ENCODE measurements at places on chromosomes 13 and 19.
A peak's percentile ranks its signal among the peaks of the same experiment; 100 is the strongest.

GRCh38 chr19:15173746-15174404 lies 26.9 kb downstream of the NOTCH3 start:
- no peak for DNase-seq

DNA sequence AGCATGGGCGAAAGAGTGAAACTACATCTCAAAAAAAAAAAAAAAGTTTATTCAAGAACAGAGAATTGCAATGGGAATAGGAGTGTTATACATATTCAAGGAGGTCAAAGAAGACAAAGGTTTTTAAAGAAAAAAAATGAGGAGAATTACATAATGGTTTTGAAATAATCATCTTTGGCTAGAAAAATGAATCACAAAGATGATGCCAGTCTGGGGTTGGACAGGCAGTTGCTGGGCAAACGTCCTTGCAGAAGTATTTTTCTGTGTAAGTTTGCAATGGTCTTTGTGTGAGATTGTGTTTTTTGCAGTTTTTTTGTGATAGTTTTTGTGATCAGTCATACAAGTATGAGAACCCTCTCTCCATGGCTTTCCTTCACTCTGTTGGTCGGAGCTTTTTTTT lies 23.7 kb downstream of the LYPD3 start:
- DNase-seq: no peak

DNA sequence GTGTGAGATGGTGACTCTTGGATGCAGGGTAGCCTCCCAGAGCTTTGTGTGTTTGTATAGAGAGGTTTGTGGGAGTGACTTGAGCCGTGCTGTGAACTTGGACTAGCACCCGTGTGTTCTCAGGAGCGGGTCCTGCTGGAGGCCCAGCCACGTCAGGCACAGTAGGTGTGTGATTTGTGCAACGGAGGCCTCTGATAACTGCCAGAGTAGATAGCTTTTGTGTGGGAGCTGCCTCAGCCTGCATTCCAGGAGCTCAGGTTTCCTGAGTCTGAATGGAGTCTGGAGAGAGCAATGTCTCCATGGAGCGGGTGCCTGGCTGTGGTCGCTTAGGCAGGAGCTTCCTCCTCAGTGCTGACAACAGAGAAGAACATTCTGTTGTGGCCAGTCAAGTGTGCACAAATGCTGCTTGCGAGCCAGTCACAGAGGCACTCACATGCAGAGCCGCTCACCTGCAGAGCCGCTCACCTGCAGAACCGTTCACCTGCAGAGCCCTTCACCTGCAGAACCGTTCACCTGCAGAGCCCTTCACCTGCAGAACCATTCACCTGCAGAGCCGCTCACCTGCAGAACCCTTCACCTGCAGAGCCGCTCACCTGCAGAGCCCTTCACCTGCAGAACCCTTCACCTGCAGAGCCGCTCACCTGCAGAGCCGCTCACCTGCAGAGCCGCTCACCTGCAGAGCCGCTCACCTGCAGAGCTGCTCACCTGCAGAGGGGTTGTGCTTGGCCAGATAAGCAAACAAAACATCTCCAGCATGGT lies 32.6 kb downstream of the TFDP1 start:
- DNase-seq: no peak

DNA sequence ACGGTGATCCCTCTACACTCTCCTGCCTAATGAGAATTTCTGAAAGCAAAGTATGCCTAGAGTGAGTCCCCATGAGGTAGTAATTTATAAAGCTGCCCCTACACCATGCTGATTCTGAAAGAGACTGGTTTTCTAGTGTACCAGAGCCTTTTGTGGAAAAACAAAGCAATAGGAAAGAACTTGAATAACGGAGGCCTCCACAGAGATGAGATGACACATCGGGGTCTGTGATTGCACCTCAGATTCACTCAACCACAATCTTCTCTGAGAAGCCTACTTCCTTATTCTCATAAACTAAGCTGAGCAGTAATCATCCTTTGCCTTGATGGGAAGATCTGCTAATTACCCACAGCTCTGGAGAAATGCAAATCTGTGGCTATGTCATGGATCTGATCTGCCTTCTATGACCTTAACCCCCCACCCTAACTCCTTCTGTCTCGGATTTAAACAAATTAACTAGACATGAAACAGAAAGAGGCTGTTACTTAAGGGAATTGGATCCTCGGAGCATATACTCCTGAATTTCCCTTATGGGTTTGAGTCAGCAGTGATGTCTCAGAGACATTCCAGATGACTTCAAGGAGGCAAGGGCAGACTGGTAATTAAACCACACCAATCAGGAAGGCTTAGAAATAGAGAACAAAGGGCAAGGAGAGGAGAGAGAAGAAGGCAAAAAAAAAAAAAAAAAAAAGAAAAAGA lies 128.0 kb downstream of the DCT start:
- no peak for DNase-seq

- DNase-seq: no peak
Measured at GRCh38 chr13:101416181-101417042, at the start of gene NALCN. Gene NALCN, minus strand, starts transcription at chr13:101416508. Its CDS starts 17,382 bp downstream, at chr13:101399126.

DNA sequence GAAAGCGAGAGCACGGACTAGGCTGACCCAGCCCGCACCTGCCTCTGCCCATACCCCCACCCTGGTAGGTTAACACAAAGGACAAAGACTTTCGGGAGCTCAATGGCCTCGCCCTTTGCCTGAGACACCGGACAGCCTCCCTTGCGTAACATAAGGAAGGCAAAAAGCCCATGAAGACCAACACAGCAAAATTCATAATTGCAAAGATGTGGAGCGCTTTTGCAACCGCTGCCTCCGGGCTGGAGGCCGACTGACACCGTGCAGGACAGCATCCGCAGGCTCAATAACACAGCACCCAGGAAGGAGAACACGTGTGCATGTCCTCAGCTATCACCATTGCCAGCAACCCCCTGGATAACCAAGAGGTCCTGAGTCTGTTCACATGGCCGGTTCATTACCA lies 15.4 kb downstream of the LILRA1 start:
- no peak for DNase-seq

GRCh38 chr19:4352701-4353121 lies 9.3 kb downstream of the MPND start:
- DNase-seq: peak; percentile 43

- DNase-seq: no peak
Measured at GRCh38 chr13:97561182-97561581, 127.2 kb downstream of the RAP2A start.

- DNase-seq: no peak
Measured at GRCh38 chr13:64488731-64489130, 2741.4 kb downstream of the PCDH9 start.

DNA sequence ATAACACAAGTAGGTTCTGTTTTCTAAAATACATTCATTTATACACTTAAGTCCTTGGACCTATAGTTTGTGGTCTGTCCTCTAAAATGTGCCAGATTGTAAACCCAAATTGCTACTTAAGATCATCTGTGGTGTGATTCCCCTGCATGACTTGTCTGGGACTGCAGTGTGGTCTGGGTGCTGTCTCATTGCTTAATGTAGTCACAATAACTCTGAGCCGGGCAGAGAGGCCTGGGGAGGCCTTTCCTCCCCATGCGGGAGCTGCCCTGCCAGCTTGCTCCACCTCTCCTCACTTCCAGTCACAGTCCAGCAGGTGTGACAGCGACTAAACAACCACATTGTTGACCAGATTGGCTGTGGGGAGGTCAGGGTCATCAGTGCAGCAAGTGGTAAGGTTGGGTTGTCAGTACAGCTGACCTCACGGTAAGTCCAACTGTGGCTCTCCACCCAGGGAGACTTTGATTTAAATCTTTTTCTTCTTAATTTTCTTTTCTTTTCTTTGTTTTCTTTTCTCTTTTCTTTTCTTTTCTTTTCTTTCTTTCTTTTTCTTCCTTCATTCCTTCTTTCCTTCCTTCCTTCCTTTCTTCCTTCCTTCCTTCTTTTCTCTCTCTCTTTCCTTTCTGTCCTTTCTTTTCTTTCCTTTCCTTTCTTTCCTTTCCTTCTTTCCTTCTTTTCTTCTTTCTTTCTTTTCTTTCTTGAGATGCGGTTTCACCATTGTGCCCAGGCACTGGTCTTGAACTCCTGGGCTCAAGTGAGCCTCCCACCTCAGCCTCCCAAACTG lies 4.4 kb upstream of the TUBA3C start:
- DNase-seq: no peak

DNA sequence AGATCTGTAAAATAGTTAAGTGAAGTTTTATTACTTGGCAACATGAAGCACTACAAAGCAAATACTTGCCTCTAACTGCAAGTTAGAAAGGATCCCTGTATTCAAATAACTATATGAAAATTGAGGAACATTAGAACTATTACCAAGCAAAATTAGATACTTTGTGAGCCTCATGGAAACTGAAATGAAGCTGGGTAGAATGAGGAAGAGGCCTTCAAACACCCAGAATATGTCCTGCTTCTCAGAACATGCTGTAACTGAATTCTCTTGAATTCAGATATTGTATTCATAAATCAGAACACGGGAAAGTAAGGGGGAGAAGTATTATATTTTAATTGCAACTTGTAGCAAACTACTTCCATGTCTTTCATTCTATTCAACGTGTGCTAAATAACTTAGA lies 947.9 kb downstream of the PCDH17 start:
- DNase-seq: no peak

- no peak for DNase-seq
Measured at GRCh38 chr13:44402899-44403445, 29.3 kb downstream of the SERP2 start.

DNA sequence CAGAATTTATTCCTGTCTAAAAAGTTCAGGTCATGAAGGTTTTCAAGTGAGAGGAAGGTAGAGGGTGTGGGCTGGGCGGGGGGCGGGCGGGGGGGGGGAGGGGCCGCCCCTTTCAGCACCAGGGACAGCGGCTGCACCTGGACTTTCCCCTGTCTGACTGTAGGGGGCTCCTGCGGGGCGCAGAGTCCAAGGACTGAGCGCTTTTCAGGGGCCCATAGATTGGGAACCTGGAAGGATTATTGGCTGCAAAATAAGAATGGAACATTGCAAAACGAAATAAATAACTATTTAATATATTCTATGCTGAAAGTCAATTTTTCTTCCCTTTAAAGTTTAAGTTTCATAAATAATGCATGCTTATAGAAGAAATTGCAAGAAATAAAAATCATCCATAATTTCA lies 8.9 kb upstream of the CYP4F3 start:
- no peak for DNase-seq

- DNase-seq: no peak
Measured at GRCh38 chr13:70518081-70518480, 409.8 kb upstream of the KLHL1 start.

- no peak for DNase-seq
Measured at GRCh38 chr13:108200781-108201398, 14.4 kb downstream of the LIG4 start.

- no peak for DNase-seq
Measured at GRCh38 chr13:111956261-111957151, 110.4 kb upstream of the SOX1 start.

DNA sequence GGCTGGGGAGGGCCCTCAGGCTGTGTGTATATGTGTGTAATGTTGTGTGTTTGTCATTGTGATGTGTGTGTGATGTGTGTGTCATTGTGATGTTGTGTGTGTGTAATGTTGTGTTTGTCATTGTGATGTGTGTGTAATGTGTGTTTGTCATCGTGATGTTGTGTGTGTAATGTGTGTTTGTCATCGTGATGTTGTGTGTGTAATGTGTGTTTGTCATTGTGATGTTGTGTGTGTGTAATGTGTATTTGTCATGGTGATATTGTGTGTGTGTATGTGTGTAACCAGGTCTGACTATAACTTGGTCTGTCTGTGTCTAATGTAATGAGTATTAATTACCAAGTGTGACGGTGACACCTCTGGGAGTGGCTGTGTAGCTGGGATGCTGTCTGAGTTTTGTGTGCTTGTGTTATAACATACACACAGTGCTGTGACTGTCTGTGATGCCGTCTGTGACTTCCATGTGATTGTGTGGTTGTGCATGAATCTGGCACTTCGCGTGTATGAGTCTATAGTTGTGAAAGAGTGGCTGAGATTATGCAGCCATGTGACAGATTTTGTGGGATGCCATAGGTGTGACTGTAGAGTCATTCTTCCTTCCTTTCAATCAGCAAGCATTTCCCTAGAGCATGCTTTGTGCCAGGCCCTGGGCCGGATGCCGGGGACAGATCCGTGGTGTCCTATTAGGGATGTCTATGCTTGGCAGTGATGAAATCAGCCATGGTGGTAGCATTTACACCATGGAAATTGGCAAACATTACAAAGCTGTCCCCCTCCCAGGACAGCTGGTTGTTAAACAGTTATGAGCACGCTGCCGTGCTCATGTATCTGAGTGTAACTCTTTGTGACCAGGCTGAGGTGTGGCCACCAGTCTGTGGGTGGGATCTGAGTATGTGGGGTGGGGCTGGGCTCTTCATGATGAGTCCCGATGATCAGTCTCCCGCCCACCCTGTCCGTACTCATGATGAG lies 6.4 kb downstream of the TNFSF14 start:
- no peak for DNase-seq

DNA sequence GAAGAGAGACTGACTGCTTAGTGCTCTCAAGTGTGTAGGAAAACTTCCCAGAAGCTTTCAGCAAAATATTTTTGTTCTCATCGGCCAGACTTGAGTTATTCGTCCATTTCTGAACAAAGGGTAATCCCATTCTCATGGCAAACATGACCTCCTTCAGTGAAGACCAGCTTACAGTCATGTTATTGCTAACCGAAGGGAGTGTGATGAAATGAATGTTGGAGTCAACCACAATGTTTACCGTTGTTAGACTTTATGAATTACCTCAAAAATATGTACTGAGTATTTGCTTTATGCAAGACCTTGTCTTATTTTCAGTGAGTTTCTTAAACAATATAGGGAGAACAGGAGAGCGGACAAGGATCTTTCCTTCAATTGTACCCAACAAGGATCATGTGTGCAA lies 228.6 kb downstream of the LMO7 start:
- no peak for DNase-seq

- no peak for DNase-seq
Measured at GRCh38 chr13:42041011-42041683, 7.3 kb upstream of the DGKH start.

- no peak for DNase-seq
Measured at GRCh38 chr13:90547272-90547790, 800.2 kb upstream of the MIR17HG start.

- no peak for DNase-seq
Measured at GRCh38 chr13:20980899-20981298, 78.4 kb upstream of the XPO4 start.

DNA sequence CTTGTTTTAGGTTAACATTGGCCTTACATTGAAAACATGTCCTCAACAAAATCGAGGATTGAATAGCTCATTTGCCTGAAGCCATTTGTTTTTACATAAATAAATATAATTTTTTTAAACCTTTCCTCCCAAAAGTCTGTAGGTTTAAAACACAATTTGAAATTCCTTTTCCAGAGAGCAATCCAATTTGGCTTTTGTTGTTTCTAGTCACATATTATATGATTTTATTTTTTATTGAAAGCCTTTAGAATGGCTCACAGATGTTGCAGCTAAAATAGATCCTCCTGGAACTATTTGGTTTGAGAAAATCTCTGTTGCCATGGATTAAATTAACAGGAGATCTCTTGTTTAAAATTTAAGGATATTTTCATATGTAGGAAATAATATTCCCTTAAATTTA lies 512.6 kb downstream of the KLF5 start:
- DNase-seq: no peak

GRCh38 chr19:13610039-13610691 lies 103.9 kb upstream of the CACNA1A start:
- DNase-seq: no peak

DNA sequence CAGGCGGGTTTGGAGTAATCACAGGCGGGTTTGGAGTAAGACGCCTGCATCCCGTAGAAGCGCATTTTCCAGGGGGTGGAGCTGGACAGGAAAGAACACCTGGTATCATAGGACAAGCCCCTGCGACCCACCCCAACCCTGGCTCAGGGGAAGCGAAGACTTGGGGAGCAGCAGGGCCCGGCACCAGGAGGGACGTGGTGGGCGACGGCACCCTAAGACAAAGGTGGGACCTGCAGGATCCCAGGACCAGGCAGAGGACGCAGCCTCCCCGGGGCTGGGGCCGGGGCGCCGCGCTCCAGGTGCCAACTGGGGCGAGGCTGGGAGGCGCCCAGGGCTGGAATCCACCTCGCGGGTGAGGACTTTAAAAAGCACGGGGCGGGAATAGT lies 520 bp downstream of the ZNF600 start:
- no peak for DNase-seq
